ENCODE measurements at places on chromosomes 7 and 10.

DNA sequence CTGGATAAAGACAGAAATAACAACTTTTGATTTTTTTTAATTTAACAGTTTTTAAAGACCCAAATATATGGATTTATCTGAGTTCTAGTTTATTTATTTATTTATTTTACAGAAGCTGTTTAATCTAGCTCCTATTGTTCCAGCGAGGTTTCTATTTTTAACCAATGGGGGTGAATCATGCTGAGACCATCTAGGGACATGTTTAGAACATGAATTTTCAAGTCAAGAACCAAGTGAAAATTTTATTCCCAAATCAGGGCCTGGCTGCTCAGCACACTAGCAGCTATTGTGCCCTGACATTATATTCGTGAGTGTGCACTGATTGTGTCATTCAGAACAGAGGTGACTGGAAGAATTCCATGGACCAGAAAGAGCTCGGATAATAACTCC, 24.6 kb upstream of the MPP7 start:
- DNase-seq = no peak

GRCh38 chr7:112023282-112023681, 182.9 kb downstream of the DOCK4 start:
- no peak for DNase-seq

- DNase-seq = no peak
Observed at GRCh38 chr10:30034433-30035137, 24.8 kb downstream of the JCAD start.

DNA sequence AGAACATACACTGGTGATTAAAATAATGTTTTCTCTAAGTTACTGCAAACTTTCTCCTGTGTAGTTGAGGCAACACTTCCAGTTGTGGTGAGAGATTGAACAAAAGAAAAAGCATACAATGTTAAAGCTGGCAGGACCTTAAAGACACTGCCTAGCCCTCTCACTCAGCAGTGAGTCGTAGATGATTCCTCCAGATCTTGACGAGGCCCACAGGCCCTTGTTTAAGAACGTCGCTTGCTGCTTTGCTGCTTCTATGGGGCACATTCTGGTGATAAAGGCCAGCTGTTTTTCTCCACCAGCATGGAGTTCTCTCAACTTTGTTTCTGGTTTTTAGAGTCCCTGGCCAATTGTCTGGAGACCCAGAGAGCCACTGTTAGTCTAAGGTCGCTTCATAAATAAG, 2.8 kb upstream of the DENND11 start:
- DNase-seq = no peak

DNA sequence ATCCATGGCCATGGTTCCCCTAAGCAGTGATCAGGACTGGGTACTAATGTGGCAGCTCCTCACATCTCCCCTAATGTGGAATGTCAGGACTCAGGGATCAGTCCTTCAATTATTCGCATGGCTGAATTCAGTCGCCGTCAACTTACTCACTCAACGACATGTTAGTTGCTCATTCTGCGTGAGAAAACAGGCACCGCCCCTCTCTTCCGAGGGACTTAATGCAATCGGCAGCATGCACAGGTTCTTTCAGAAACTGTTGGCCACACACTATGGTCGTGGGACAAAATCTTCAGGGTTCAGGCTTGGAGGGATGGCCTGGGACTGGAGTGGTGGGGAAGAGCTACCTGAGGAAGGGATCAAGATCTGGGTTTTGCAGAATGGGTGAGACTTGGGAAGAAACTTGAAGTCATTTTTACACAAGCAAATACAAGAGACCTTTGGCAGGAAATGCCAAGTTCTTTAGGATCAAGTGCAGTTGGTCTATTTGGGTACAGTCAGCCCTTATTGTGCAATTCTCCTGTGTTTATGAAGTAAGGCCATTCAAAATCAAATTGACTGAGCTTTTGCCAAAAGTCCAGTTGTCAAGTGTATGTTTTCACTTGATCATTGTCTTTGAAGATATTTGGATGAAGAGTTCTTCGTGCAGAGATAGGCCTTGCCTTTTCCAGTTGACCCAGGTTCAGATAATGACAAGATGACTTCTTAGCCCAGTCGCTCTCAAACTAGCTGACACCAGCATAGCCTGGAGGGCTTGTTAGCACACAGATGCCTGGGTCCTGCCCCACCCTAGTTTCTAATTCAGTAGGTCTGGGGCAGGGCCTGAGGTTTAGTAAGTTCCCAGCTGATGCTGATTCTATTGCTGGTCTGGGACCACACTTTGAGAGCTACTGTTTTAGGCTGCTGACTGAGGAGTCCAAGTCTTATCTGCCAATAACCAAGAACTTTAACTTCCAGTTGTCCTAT, 48.5 kb downstream of the LRRC18 start:
- DNase-seq = no peak

- DNase-seq = no peak
Observed at GRCh38 chr10:807163-807957, 117.9 kb upstream of the DIP2C start.

DNA sequence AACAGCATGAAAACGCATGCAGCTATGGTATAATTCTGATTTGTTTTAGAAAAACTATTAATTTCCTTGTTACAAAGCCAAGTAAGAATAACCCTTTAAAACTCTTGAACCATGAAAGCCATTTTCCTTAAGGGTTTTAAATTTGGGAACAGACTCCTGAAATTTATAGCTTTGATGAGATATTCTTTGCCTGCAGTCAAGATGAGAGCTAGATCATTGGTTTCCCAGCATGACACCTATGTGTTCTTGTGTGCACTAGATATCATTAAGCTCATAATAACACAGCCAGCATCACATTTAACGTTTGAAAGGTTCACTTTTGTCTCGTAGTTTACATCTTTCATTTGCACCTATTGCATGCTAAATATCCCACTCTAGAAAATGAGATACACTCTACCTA, 202.2 kb downstream of the PHF14 start:
- DNase-seq = peak; percentile 59

GRCh38 chr10:4194231-4194630, 409.2 kb upstream of the KLF6 start:
- DNase-seq = no peak

DNA sequence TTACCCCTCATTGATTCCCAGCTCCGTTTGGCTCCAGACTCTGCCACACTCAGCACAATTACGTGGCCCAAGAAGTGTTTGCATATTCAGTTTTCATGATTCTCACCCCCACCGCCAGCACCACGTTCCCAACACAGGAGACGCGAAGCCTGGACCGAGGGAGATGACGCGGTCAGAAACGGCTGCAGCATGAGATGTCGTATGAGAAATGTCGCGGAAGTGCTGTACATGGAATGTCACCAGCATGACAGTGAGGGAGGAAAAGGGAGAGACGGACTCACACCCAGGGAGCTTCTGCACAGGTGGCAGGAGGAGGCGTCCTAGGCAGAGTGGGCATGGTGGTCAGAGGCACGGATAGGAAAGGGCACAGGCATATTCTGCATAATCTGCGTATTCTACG, 188.3 kb downstream of the WDR37 start:
- no peak for DNase-seq

- no peak for DNase-seq
Observed at GRCh38 chr10:89279421-89279869, 22.4 kb upstream of the IFIT2 start.
